ENCODE measurements at places on chromosomes 6 and 20.

GRCh38 chr6:49634092-49634835 lies 2.4 kb downstream of the RHAG start:
- DNase-seq = no peak

- DNase-seq = no peak
These were observed 6.2 kb downstream of the TXLNB start for GRCh38 chr6:139285590-139285989.

DNA sequence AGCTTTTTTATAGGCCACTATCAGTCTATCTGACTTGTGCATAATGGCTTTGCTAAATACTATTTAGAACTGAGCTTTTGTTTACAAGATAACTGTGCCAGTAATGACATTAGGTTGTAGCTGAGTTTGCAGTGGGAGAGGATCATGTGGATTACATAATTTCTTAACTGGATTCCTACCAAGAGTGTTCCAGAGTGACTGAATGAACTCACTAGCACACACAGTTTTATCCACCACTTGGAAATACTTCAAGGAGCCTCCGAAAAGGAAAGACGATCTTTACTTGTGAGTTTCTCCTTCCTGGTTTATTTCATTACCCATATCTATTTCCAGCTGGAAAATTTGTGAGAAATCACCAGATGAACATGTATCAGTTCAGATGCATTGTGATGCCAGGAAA lies 10.9 kb upstream of the SYNE1 start:
- DNase-seq = peak; percentile 17

- DNase-seq = no peak
These were observed 80.4 kb downstream of the RIN2 start for GRCh38 chr20:19838468-19838867.

GRCh38 chr6:148735989-148736388 lies 10.8 kb upstream of the UST start:
- DNase-seq = no peak

- no peak for DNase-seq
These were observed 132.7 kb upstream of the MAP3K7 start for GRCh38 chr6:90719321-90720195.

DNA sequence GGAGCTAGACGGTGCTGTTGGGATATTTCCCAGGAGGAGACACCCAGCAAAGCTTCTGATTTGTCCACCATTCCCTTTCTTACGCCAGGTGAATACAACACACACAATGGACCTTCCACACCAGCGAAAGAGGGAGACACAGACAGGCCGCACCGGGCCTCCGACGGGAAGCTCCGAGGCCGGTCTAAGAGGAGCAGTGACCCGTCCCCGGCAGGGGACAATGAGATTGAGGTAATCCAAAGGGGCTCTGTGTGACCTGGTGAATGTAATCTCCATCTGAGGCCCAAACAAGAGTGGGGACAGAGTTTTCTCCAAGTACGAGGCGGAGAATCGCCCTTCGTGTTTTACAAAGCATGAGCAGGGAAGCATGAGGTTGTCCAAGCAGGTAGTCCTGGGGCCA lies 194.5 kb downstream of the EYA2 start:
- no peak for DNase-seq

GRCh38 chr6:138996524-138996923 lies 8.5 kb upstream of the REPS1 start:
- DNase-seq = no peak

Data from GM04504 (cell line).